ENCODE measurements at places on chromosomes 5 and 9. TPM values are rescaled to one million over a fixed set of nuclear protein-coding genes. Genes with fewer than 3 reads are reported as not detected.

ODF2 gene
- total RNA-seq = 29.4 TPM

ANKRD20A1 gene
- total RNA-seq = 0.54 TPM

GRCh38 chr9:97934321-97935115 is 3.5 kb downstream of the HEMGN start:
- DNase-seq = peak; percentile 59

GRCh38 chr9:118782790-118783463 is 586.3 kb downstream of the BRINP1 start:
- DNase-seq = no peak

- no peak for DNase-seq
These were observed 39.3 kb upstream of the TLX3 start for GRCh38 chr5:171269717-171270116.

DNA sequence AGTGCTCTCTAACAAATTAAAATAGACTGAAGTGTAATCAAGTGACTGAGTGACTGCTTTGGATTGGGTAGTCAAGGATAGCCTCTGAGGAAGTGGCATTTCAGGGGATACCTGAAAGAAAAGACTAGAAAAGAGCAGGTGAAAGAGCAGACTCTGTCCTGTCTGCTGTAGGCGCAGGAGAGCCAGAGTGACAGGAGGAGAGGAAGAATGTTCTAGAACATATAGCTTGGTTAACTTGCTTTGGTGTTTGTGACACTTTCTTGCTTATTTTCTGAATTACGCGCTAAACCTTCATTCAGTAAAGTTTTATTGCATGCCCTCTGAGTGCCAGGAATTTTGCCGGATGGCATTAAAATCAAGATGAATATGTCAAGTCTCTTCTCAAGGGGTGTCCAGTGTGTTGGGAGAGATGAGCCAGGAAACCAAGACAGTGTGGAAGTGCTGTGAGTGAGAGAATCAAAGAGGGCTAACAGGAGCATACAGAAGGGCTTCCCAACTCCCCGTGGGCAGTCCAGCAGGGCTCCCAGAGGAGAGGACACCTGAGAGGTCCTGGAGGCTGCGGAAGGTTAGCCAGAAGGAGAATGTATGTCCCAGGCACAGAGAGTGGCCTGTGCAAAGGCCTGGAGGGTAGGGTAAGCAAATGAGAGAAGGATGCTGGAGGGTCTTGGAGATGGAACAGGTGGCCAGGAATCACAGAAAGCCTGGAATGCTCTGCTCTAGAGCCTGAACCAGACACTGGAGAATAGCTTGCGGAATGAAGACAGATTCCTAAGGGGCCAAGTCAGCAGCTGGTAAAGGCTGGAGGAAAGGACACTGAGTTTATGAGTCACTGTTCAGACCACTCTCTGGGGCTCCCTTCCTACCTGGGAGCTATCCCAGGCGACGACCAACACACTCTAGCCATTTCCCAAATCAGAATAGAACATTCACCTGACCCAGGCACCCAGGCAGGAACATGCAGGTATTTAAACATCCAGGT is 59.3 kb downstream of the SLC22A5 start:
- DNase-seq = no peak

Measured in hematopoietic multipotent progenitor cell (in vitro differentiated cells).